ENCODE measurements at places on chromosomes 6 and 20. TPM values are rescaled to one million over a fixed set of nuclear protein-coding genes. Genes with fewer than 3 reads are reported as not detected.
A peak's percentile ranks its signal among the peaks of the same experiment; 100 is the strongest.

GRCh38 chr20:10218536-10219451 lies at the start of gene SNAP25:
Gene SNAP25, plus strand, starts transcription at chr20:10218830. Its CDS starts 56,662 bp downstream, at chr20:10275492.
- H3K27me3 ChIP-seq = peaks cover 13% of the 10 kb centered on the region
- H3K36me3 ChIP-seq = no peaks in the 10 kb centered on the region
- peak; percentile 40 for DNase-seq
- H3K27ac ChIP-seq = no peak within 1 kb of the TSS

DNA sequence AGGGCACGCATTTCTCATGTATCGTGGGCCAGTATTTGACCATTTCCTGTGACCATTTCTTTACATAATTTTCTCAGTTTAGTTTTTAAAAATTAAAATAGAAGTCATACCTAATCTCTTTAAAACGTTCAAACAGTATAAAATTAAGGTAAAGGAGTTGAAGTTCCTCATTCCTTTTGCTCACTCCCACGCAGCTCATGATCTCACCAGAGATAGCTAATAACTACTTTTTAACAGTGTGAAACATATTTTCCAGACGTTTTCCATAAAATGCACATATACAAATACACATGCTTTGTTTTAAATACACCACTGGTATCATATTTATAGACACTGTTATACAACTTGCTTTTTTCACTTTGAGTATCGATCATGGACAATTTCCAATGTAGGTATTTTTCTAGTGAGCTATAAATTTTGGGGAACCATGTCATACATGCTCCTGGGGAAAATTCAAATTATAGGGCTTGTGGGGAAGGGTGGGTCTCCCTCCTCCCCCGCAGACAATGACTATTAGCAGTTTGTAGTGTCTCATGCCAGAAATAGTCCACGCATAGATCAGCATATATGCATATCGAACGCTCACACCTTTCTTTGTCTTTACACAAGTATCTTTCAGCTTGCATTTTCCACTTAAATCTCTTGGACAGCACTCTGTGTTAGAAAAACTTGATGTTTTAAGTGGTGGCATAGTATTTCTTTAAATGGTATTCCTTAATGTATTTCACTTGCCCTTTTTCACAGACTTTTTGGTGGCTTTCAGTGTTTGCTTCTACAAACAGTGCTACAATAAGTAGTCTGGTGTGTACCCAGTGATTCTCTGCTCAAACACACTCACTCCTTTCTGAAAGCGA lies 145.5 kb upstream of the ZNF217 start:
- DNase-seq = no peak
- H3K27ac ChIP-seq = no peak overlapping the region
- H3K4me1 ChIP-seq = peaks cover 26% of the 10 kb centered on the region

DNA sequence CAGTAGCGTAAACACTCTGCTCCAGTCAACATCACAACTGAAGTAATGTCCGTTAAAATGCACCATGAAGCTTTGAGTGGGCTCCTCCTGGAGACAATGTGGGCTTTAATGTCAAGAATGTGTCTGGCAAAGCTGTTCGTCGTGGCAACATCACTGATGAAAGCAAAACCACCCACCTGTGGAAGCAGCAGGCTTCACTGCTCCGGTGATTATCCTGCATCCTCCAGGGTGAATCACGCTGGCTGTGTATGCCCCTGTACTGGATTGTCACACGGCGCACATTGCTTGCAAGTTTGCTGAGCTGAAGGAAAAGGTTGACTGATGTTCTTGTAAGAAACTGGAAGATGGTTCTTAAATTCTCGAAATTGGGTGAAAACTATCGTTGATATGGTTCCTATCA lies 128.5 kb downstream of the MOXD1 start:
- H3K27me3 ChIP-seq = no peaks in the 10 kb centered on the region
- DNase-seq = no peak
- H3K4me1 ChIP-seq = no peaks in the 10 kb centered on the region
- no peak overlapping the region for H3K4me3 ChIP-seq
- no peak overlapping the region for H3K27ac ChIP-seq
- no peaks in the 10 kb centered on the region for H3K36me3 ChIP-seq

DNA sequence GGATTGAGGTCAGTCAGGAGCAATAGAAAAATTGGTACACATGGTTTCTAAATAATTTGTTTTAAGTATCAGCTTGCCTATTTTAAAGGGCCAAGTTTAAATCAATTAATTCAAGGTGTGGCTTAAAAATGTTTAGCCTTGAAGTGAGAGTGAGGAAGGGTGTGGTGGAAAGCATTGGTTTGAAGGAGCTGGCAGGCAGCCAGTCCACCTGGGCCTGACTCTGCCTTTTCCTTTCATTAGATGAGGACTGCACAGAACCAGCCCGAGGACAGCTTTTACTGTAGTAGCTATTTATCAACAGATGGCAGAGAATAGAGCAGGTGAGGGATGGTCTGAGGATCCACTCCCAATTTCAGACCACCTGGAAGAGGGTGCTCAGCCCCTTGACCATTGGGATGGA lies 42.4 kb downstream of the DHX35 start:
- peaks cover 29% of the 10 kb centered on the region for H3K36me3 ChIP-seq
- peaks cover 28% of the 10 kb centered on the region for H3K4me1 ChIP-seq
- no peak overlapping the region for H3K4me3 ChIP-seq
- no peaks in the 10 kb centered on the region for H3K27me3 ChIP-seq

DNA sequence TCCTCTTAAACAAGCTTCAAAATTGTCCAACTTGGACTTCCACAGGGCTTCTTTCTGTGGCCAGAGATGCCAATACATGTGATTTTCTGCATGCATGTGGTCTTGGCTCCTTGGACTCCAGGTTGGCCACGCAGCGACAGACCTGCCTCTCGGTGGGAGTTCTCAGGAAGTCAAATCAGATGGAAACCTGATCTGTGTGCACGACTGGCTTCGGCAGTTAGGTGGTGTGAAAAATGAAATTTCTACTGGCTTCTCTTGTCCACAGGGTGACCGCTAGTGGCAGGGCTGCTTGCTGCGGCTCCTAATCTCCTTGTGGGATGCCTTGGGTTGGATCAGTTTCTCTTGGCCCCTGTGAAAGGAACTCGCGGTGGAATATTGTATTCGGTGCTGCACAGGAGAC lies 57.3 kb downstream of the PHACTR3 start:
- DNase-seq = no peak
- H3K27me3 ChIP-seq = no peaks in the 10 kb centered on the region
- H3K4me1 ChIP-seq = no peaks in the 10 kb centered on the region
- no peak overlapping the region for H3K27ac ChIP-seq
- H3K4me3 ChIP-seq = no peak overlapping the region
- H3K36me3 ChIP-seq = no peaks in the 10 kb centered on the region

DNA sequence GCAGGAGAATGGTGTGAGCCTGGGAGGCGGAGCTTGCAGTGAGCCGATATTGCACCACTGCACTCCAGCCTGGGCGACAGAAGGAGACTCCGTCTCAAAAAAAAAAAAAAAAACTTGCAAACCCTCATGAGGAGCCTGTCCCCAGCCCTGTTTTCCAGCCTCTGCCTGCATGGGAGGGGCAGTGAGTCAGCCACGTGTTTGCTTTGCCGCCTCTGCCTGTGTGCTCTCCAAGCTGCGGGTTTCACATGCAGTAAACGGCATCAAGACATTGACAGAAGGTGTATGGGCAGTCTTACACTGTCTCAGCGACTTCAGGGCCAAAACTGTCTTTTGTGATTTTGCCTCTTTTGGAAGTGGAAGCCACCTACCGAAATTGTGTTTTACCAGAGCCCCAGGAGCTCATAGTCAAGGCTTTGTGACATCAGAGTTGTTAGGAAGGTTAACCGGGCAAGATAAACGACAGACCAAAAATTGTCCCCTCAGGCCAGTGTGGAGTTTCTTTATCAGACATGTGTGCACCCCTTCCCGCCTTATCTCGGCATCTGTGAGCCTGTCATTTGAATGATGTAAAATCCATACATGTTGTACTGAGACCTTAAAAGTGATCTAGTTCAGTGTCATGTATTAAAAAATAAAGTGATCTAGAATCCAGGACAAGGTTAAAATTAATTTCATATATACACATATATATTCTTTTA lies 52.9 kb downstream of the RPP40 start:
- H3K27ac ChIP-seq = no peak overlapping the region
- H3K36me3 ChIP-seq = peaks cover 15% of the 10 kb centered on the region
- DNase-seq = no peak
- no peaks in the 10 kb centered on the region for H3K27me3 ChIP-seq

DNA sequence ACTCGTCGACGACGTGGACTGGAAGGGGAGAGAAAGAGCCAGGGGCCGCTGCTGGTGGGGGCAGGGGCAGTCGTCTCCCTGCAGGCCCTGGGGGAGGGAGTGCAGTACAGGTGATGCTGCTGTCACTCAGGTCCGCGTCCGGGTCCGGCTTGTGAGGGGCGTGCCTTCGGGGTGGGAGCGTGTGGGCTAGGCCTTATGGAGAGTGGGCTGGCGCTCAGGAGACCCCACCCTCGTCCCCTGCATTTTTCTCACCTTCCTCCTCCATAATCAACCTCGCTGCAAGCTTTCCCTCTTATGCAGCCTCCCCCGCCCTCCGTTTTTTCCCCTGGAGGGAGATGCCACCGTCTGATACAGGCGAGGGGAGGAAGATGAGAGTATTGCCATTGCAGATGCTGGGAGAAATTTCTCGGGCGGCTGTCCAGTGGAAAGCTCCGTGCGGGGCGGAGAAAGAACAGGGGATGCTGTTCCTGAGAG lies 632 bp downstream of the PCMT1 start:
- peak overlapping the region; percentile 83 for H3K27ac ChIP-seq
- H3K36me3 ChIP-seq = no peaks in the 10 kb centered on the region
- H3K4me3 ChIP-seq = peak overlapping the region; percentile 18
- H3K27me3 ChIP-seq = no peaks in the 10 kb centered on the region
- H3K4me1 ChIP-seq = peaks cover 63% of the 10 kb centered on the region

DNA sequence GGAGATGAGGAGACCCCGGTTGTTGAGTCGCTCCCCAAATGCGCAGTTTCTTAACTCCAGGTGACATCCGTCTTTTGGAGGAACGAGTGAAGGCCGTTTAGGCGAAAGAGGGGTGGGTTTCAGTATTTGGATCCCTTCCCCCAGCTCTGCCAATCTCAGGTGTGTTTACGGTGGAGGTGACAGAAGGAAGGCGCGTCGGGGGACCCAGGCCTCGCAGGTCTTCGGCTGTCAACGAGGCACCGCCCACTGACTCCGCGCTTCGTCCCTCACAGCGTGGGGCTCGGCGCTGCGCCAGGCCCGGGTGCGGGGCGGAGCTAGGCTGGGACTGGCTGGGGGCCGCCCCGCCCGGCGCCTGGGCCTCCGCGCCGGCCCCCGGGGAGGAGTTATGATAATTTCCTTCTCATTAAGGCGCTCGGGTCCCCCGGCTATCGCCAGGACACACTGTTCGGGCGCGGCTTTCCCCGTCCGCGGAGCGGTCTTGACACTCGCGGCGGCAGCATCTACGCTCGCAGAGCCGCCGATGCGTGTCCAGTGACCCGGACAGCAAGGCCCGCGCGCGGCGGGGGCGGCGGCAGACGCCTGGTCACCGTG lies at the start of gene TFAP2C:
TSS of gene TFAP2C (plus strand) at position 434 of the 591 bp plus-strand sequence. CDS start 239 bp downstream, outside the sequence.
- DNase-seq = no peak
- no peak within 1 kb of the TSS for H3K4me3 ChIP-seq
- H3K36me3 ChIP-seq = no peaks in the 10 kb centered on the region
- no peak within 1 kb of the TSS for H3K27ac ChIP-seq
- H3K4me1 ChIP-seq = peaks cover 18% of the 10 kb centered on the region

GRCh38 chr6:48817333-48818051 lies 645.6 kb downstream of the MMUT start:
- DNase-seq = no peak
- H3K27me3 ChIP-seq = no peaks in the 10 kb centered on the region
- no peaks in the 10 kb centered on the region for H3K36me3 ChIP-seq
- no peak overlapping the region for H3K4me3 ChIP-seq
- H3K27ac ChIP-seq = no peak overlapping the region
- no peaks in the 10 kb centered on the region for H3K4me1 ChIP-seq

DNA sequence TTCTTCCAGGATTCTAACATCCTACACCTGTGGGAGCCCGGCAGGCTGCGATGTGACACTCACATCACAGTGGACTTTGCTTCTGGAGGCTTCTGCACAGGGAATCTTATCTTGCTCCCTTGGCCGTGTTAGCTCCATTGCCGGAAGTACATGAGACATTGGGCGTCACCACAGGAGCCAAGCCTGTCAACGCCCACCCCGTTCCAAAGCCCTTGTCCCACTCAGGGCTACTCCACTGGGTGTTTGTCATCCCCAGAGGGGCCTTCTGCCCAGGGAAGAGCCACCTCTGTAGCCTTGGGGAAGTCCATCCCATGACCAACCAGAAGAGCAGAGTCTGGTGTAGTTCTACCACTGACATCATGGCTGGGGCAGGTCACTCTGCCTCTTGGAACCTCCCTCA lies 1.7 kb downstream of the RAB44 start:
- H3K27ac ChIP-seq = no peak overlapping the region
- H3K36me3 ChIP-seq = no peaks in the 10 kb centered on the region
- H3K4me1 ChIP-seq = no peaks in the 10 kb centered on the region
- H3K4me3 ChIP-seq = no peak overlapping the region
- no peak for DNase-seq

- no peaks in the 10 kb centered on the region for H3K36me3 ChIP-seq
- no peak overlapping the region for H3K4me3 ChIP-seq
- no peak for DNase-seq
- no peaks in the 10 kb centered on the region for H3K4me1 ChIP-seq
Observed at GRCh38 chr6:3615391-3616380, 135.8 kb downstream of the PXDC1 start.

GRCh38 chr6:112163295-112164257 lies 76.2 kb downstream of the FAM229B start:
- H3K4me1 ChIP-seq = peaks cover 8% of the 10 kb centered on the region
- H3K27ac ChIP-seq = no peak overlapping the region
- no peak overlapping the region for H3K4me3 ChIP-seq
- H3K36me3 ChIP-seq = no peaks in the 10 kb centered on the region
- no peaks in the 10 kb centered on the region for H3K27me3 ChIP-seq

GRCh38 chr6:66662721-66663507 lies 955.9 kb upstream of the EYS start:
- H3K27ac ChIP-seq = no peak overlapping the region
- H3K36me3 ChIP-seq = no peaks in the 10 kb centered on the region
- no peaks in the 10 kb centered on the region for H3K4me1 ChIP-seq

- no peak overlapping the region for H3K27ac ChIP-seq
- H3K36me3 ChIP-seq = no peaks in the 10 kb centered on the region
- H3K4me1 ChIP-seq = no peaks in the 10 kb centered on the region
- H3K27me3 ChIP-seq = no peaks in the 10 kb centered on the region
- no peak overlapping the region for H3K4me3 ChIP-seq
Observed at GRCh38 chr6:9943986-9944385, 470.9 kb downstream of the TFAP2A start.

Gene PTP4A1
- 96.3 TPM for polyA plus RNA-seq

Gene KIF25
- polyA plus RNA-seq = not detected

Gene PTPRK
- polyA plus RNA-seq = not detected

Gene EPB41L1
- polyA plus RNA-seq = not detected

Gene ABCC10
- 11.4 TPM for polyA plus RNA-seq

Gene CST2
- not detected for polyA plus RNA-seq

Data from CD4-positive, alpha-beta memory T cell (primary cell).